ENCODE measurements at places on chromosomes 3 and 15.

DNA sequence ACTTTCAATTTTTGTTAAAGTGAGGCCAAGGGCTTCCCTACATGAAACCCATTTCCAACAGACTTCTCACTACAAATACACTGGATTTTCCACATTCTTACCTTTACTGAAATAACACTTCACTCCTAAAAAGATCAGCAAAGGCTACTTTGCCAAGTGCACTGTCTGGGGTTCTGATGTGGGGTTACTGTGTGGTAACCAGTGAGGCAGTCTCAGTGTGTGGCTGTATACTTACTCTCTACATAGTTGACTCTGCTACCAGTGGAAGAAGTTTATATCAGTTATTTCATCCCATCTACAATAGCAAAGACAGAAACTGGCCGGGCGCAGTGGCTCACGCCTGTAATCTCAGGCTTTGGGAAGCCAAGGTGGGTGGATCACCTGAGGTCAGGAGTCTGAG, 5.6 kb downstream of the WDR82 start:
- DNase-seq: no peak

GRCh38 chr3:5298453-5298852, 110.9 kb downstream of the EDEM1 start:
- DNase-seq: no peak

DNA sequence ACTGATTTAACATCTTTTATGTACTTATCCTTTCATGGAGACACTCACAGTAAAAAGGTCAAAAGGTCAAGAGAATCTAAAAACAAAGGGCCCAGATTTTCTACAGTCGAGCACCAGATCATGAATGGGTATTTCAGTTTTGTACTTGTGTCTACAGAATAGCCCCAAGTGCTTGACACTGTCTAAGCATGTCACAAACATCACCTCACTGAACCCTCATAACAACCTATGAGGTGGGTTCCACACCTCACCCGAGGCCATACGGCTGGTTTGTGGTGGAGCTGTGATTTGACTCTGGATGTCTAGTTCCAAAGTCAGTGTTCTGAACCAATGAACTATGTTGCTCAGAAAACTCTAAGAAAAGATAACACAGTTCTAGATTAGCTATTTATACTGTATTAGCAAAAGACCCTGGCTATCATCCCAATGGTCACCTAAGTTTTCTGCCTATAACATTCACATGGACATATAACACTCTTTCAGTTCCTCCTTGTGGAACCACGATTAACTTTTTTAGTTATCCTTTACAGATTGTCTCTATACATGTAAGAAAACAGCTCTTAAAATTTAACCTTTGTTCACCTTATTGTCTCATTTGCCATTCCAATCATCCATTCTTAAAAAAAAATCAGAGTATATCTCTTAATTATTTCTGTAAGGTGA, 25.5 kb downstream of the TM6SF1 start:
- DNase-seq: no peak

GRCh38 chr3:7536510-7536909, 675.6 kb downstream of the GRM7 start:
- no peak for DNase-seq

GRCh38 chr3:176951144-176951543, 246.1 kb downstream of the TBL1XR1 start:
- no peak for DNase-seq

DNA sequence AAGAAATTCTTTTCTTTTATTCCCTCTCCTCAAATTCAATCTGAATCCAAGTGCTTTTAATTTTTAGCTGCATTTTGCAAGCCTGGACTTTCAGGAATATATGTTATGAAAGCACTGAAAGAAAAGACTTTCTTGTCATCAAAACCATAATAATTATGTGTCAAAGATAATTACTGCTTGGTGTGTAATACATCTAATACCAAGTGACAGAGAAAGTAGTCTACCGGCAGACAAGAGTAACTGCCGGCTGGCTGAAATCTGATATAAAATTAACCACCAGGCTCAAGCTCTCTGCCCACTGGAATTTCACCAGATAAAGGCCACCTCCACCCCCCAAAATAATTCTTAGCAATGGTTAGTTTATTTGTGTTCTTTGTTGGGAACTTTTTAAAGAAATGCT, 220.9 kb upstream of the CDIN1 start:
- no peak for DNase-seq

DNA sequence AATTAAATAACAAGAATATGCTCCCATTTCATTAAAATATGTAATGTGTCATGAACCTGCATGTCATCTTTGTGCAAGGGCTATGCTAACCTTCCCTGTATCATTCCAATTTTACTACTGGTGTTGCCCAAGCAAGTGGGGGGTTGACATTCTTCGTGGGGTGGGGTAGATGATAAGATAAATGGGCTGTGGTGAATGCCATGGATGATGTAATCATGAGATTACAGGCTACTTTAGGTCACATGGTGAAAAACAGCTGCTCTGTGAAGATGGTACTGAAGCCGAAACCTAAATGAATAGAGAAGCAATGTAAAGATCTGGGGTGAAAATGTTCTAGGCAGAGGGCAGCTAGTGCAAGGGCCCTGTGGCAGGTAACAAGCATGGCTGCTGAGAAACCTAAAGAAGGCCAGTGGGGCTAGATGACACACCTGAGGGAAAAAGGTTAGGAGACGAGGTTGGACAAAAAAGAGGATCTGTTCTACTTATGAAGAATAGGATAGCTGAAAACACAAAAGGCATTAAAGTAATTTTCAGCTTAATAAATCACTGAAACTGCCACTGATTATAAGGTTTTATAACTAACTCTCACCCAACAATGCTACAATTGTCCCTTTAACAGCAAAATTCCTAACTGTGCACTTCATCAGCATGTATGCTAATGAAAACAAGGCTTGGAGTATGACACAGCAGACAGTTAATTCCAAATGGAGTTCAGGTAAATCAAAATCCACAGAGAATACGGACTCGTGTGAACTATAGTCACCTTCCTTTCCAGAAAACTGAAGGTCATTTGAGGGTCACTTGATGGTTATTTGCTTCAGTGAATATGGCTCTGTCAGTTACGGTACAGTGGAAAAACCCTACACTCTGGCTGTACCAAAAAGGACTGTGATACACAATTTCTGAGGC, 35.0 kb downstream of the MTMR10 start:
- no peak for DNase-seq

DNA sequence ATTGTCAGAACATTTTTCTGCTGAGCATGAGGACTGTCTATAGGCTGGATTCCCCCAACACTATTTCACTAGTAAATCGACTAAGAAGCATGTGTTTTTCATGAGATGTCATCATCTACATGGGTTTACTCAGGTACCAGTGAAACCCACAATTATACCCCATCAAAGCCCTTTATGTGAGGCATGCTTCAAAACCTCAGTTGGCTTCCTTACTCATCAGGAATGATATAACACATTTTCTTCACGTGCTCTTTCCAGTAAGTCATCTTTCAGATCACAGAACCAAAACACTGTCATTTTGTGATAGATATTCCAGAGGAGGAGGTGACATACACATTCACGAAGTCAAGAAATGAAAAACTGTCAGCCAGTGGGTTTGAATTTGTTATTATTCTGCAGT, 116.5 kb downstream of the ANO10 start:
- no peak for DNase-seq

- no peak for DNase-seq
Measured at GRCh38 chr3:185270262-185270955, 16.6 kb upstream of the EHHADH start.

DNA sequence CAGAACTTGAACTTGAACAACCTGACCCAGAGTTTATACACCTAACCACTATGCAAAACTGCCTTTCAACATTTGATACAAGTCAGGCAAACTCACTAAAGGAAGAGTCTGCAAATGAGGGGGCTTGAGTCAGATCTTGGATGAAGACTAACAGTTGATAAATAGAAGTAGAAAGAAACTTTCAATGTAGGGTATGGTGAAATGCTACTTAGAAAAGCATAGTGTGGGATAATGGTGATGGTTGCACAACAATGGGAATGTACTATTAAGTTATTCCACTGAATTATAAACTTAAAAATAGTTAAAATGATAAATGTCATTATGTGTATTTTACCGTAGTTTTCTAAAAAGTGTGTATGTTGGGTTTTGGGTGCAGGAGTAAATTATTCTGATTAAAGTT, 19.7 kb upstream of the ZNF280D start:
- DNase-seq: no peak

GRCh38 chr3:178159691-178160220, 376.5 kb upstream of the KCNMB2 start:
- no peak for DNase-seq

DNA sequence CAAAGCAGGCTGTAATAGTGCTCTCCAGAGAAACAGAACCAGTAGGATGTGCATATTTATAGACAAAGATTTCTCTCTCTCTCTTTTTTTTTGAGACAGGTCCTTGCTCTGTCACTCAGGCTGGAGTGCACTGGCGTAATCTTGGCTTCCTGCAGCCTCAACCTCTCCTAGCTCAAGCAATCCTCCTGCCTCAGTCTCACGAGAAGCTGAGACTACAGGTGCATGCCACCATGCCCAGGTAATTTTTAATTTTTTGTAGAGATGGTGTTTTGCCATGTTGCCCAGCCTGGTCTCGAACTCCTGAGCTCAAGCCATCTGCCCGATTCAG, 67.1 kb upstream of the CHD2 start:
- DNase-seq: no peak

DNA sequence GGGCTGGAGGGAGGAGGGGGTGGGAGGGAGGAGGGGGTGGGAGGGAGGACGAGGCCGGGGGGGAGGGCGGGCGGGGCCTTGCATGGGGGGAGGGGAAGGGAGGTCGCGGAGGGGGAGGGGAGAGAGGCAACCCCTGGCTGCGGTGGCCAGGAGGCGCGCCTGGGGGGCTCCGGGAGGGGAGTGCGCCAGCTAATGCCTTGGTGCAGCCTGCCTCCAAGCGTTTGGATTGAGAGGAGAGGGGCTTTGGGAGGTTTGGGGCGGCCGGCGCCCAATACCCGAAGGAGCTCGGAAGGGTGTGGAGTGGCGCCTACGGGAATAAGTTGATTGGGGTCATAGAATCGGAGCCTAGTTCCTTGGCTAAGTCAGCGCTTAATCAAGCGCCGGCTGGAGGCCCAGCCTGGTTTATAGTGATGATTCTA, 557 bp downstream of the TFG start:
- peak; percentile 53 for DNase-seq

GRCh38 chr3:36409862-36410261, 29.6 kb downstream of the STAC start:
- no peak for DNase-seq

GRCh38 chr3:23490459-23490858, 287.3 kb downstream of the UBE2E2 start:
- DNase-seq: no peak

GRCh38 chr3:98726084-98726483, 37.1 kb upstream of the ST3GAL6 start:
- no peak for DNase-seq

DNA sequence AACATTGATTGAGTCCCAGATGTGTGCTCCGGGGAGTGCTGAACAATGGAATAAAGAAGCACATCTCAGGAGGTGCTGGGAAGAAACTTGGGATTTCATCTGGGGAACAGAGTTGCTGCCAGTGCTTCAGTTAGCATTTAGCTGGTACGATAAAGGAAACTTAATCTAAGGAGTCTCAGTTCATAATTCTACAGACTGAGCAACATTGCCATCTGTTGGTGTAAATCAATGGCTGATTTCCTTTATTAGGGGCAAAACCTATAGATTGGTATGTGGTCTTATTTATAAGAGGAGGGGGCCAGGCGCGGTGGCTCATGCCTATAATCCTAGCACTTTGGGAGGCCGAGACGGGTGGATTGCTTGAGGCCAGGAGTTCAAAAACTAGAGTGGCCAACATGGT, 8.9 kb downstream of the MKRN2OS start:
- no peak for DNase-seq

DNA sequence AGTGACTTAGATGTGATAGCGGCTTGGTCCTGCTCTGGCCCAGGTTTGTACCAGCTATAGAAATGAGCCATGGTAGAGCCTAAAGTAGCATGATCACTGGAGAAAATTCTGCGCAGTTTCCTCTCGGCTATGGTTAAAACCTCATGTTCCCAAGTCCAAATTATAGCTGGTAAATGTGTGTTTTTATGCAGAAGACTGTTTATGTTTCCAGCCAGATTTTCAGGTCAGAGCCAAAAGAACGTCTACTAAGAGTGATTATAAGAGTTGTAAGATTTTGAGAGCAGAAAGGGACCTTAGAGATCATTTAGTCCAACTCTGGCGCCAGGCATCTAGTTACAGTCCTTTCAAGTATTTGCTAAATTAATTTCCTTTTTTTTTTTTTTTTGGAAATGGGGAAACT, 333.7 kb downstream of the LPP start:
- no peak for DNase-seq

DNA sequence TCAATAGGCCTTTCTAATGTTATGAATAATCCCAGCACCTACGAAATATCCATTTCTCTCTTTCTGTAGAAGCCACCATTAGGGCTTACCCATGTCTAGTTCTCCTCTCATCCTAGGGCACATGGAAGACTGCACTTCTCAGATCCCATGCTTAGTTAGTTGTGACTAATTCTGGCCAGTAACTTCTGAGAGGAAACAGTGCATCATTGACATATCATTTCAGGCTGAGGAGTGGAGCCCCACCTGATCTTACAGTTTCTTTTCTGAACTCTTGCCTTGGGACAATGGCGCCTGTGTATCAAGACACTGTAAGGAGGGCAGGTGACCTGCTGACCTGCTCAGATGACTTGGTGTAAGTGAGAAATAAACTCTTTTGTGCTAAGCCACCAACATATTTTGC, 39.4 kb upstream of the TBL1XR1 start:
- DNase-seq: no peak

DNA sequence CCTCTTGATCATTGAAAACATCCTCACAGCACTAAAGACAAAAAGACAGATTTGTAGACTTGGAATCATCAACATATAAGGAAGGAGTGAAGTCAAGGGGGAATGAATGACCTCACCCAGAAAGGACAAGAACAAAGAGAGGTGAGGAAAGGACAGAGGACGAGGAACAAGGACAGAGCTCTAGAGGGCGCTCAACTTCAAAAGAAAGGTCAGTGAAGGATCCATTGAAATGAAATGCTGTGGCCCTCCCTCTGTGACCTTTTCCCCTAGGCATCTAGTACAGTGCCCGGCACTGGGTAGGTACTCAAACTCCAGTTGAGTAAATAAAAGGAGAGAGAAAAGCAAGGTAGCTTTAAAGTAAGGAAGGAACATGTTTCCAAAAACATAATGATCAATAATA, 2.6 kb downstream of the ATP8B4 start:
- peak; percentile 46 for DNase-seq

- DNase-seq: no peak
Measured at GRCh38 chr3:156760333-156760732, 65.8 kb upstream of the LEKR1 start.

All from stimulated activated naive CD8-positive, alpha-beta T cell treated with anti-CD3 and anti-CD28 coated beads, Interleukin-15, Interleukin-2, amounts not matched to agents 100 U/mL and 50 U/mL, for 24 hours (primary cell).